Endothelial cell of umbilical vein (primary cell): ENCODE measurements at places on chromosomes 11 and 22. TPM values are rescaled to one million over a fixed set of nuclear protein-coding genes. Genes with fewer than 3 reads are reported as not detected.

- DNase-seq: no peak
These were observed 252.7 kb upstream of the PITPNB start for GRCh38 chr22:28171712-28172111.

- no peak for DNase-seq
These were observed 82.9 kb upstream of the SEZ6L start for GRCh38 chr22:26086359-26086758.

DNA sequence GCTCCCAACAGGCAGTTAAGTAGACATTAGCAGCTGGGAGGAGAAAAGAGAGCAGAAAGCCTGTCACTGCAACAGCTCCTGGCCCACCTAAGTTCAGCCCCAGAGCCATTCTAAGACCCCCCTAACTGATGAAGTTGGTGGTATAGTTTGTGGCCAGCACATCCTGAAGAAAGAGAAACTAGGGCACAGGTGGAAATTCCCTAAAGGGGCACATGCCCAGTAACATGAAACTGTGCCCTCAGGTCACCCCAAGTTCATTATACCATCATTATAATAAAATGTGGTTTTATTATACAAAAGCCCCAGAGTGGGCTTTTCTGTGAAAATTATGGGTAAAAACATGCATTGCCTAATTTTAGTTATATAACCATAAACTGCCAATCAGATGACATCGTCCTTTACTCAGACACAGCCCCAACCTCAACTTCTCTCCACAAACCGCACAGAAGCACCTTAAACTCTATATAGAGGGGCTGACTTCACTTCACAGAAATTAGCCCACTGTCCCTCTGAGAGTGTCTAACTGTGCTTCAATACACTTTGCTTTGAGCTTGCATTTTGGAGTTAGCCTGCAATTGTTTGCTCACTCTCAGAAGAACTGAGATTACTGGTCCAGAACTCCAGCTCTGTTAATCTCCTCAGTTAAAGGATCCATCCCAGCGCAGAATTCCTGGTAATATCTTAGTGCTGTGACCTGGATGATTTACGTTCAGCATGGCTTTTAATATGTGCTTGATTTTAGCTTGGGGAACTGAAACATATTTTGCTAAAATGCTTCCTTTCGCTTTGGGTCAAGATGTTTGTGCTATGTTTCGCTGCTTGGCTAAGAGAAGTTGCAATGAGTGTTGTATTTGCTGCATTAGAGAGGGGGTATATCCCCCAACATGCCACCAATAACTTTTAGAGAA, 1.8 kb upstream of the APOL3 start:
- DNase-seq: no peak

GRCh38 chr11:6655020-6655789, 404 bp downstream of the DCHS1 start:
- DNase-seq: peak; percentile 33

GRCh38 chr22:43256976-43257545, 70.1 kb upstream of the TTLL12 start:
- no peak for DNase-seq

GRCh38 chr11:120648771-120649170, 137.2 kb downstream of the GRIK4 start:
- DNase-seq: no peak

- DNase-seq: peak; percentile 7
These were observed 11.4 kb downstream of the TUBA8 start for GRCh38 chr22:18121954-18122554.

DNA sequence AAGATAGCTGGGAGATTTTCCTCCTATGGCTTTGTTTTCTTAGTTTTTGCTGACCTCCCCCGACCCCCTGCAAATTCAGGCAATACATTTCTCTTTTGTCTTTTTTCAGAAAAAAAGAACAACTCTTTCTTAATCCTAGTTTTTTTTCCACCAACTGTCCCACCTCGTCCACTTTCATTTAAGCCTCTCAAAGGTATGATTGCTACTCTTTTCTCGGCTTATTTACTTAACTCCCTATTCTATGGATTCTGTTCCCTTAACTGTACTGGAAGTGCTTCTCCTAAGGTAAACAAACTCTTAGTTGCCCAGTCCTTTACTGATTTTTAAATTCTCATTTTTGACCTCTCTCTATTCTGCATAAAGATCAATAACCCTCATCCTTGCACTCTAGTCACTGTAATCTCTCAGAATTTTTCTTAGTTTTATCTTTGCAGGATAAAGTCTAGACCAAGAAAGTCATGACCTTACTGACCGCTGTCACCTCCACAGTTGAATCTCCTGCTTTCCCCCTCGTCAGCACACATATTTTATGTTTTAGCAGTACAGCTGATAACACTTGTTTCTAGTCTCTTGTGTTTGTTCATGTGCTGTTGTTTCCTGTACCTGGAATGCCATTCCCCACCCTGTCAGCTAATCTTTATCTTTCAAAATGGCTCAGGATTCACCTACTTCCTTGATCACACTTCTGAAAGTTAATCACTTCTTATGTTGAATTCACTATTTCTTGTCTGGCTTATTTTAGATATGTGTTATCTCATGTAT, 14.9 kb downstream of the TBCEL start:
- no peak for DNase-seq

DNA sequence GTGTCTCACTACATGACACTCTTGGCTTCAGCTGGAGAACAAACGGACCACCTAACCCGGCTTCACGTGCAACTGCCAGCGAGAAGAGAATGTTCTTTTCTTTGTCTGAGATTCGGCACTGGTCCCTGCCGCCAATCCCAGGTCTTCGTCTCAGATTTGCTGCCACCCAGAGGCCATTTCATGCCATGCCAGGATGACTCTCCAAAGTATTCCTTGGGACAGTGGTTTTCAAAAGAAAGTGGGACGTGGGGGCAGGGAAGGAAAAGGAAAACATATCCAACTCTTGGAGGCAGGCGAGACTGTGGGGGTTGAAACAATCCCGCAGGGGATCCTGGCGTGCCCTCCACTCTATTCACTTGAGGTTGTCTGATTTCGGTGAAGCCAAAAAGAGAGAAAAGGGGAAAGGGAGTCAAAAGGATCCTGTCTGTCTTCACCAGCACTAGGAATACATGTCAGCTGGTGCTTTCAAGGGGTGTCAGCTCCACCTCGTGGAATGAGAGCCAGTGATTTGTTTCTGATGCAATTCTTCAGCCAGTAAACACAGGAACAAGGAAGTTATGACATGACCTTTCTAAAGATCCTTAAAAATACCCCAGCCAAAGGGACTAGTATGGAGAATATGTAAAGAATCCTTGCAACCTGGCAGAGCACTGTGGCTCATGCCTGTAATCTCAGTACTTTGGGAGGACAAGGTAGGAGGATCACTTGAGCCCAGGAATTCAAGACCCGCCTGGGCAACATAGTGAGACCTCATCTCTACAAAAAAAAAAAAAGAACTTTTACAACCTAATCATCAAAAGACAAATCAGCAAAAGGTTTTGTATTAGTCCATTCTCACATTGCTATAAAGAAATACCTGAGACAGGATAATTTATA, 41.0 kb upstream of the APLNR start:
- DNase-seq: peak; percentile 92

GRCh38 chr11:119336744-119337469, 2.6 kb downstream of the RNF26 start:
- DNase-seq: no peak

DNA sequence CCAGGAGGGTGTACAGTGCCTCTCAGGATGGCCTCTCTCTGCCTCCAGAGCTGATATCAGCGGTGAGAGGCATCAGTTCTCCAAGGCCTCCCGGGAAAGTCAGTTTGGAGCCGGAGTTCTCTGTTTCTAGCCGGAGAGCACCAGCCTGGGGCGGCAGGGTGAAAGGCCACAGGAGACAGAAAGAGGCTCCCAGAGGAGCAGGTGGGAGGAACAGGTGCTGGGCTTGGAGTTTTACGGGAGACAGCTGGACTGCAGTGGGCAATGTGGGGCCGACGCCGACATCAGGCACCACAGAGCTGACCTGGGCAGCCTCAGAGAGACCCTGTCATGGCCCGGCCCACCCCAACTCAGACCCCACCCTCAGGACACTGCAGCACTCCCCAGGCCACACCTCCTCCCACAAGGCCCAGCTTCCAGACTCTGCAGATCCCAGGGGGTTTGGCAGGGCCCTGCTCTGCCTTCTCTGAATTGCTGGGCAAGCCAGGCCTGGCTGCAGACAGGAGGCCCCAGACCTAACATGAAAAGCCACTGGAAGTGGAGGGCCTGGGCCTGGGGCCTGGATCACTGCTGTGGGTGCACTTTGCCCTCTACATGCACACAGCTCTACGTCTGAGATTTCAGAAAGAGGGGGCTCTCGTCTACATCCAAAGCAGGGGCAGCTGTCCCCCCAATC, 885.6 kb downstream of the BRD1 start:
- DNase-seq: no peak

DNA sequence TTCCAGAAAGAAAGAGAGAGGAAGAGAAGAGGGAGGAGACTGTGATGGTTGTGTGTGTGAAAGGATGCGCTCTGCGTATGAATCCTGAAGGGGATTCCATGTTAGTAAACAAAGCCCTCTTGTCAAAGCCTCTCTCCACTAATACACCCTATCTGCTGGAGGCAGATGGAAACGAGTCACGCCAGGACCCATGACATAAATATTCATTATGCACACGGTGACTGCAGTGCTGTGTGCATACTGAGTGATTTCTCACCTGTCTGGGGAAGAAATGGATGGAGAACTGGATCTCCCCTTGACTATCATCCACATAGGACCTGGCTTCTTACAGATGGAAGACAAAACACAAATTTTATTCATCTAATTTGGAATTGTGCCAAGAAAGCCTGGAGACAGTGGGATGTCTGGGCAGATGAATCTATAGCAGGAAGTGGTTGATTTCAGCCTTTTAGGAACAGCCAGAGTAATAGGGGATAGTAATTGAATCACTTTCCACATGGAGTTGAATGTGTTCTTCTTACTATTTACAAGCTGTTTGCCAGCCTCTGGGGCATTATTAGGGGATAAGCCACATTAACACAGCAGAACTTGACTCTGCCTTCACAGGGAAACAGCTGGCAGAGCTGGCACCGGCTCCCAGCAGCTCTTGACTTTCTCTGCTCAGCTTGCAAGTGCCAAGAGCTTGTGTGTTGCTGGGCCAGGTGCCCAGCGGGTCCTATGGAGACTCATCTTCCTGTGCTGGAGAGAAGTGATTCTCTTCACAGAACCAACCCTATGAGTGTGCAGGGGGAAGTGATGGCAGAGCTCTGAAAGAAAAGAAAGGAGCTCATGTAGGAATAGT, 9.0 kb downstream of the MTNR1B start:
- no peak for DNase-seq

- peak; percentile 77 for DNase-seq
These were observed at the start of gene TP53I11 for GRCh38 chr11:44950625-44951476. Gene TP53I11, minus strand, starts transcription at chr11:44950883. Its CDS starts 12,548 bp downstream, at chr11:44938335.

DNA sequence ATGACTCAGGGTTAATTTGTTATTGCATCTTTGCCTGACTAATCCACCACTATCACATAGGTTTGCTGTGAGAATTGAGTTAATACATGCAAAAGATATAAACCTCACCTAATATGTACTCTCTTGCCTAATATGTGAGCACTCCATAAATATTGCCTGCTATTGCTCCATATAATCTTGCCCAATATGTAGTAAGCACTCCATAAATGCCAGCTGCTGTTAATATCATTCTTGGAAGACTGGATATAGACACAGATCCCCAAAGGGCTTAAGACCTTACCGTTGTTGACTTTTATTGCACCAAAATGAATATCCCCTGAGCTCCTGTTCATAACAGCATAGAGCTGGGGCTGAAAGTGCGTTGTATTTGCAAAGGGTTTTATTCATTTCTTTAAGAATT, 27.0 kb upstream of the LRRC55 start:
- DNase-seq: no peak

GRCh38 chr11:122598971-122599370, 56.6 kb upstream of the UBASH3B start:
- no peak for DNase-seq

DNA sequence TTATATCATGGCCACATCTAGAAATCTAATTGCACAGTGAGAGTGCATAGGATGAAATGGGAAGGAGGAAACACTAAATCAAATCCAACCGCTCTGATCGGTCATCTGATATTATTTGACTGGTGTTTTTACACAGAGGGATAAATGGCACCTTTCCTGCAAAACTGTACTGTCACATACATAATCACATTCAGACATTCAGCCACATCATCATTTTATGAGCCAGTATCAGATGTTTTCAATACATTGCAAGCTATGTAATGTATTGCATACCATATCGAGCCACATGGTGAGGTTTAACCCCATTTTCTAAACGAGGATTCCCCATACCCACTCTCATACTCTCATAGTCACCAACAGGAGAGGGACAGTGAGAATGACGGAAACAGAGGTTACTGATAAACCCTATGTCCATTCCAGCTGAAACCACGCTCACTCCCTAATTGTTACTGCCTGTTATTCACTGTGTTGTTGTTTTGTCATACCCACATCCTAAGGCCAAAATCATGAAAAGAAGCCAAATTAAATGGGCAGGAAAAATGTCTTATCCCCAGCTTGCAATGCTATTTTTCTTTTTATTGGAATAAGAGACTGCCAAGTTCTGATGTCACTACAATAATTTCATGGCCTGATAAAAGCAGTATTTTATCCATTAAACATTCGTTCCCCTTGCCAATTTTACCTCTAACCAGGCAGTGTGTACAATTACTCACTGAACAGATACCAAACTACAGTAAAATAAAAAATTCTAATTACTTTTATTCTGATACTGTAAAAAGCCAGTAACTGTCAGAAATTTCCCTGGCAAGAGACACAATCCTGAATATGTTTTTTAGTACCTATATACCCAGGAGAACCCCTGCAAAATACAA, 9.0 kb downstream of the CDON start:
- no peak for DNase-seq

DNA sequence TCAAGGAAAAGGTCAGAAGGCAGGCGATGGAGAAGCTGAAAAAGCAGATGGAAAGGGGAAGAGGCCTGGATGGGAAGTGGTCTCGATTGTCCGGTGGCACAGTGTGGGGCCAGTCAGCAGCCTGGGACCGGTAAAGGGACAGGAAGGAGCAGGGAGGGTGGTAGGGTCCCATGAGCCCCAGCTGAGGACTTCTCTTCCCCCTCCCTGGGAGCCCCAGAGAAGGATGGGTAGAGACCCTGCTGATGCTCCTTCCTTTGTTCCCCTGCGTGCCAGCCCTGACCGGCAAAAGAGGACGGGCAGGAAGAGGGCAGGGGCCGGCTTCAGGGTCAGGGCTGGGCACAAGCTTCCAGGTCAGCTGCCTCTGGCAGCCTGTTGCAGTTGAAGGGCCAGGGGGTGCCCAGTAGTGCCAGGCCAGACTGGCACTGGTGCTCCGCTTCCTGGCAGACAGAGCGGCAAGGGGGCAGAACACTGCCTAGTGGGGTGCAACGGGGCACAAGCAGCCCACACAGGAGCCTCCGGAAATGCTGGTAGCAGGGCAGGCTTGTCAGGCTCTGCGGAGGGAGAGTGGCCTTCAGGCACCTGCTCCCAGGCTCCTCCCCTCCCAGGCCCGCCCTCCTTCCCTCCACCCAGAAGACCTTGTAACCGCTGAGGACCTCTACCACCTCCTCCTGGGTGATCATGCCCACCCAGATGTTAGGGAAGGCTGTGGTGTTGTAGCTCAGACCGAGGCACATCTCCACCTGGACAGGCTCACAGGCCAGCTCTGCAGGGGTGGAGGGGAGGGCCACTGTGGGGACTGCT, 739 bp upstream of the C1QTNF5 start:
- DNase-seq: no peak

Gene TP53AIP1
- not detected in 2 replicates for total RNA-seq

Gene GAB4
- not detected in 2 replicates for total RNA-seq

Gene MAJIN
- total RNA-seq: not detected in 2 replicates

Gene VEGFB
- 89.6 and 98.1 TPM in 2 replicates for total RNA-seq

Gene PGAP2
- 18.3 and 18.5 TPM in 2 replicates for total RNA-seq

Gene SLC25A17
- 24.9 and 25.8 TPM in 2 replicates for total RNA-seq

Gene FAM227A
- total RNA-seq: 1.4 and 1.9 TPM in 2 replicates

Gene SPTY2D1
- total RNA-seq: 13.7 and 18.7 TPM in 2 replicates

Gene MYBPC3
- total RNA-seq: not detected in 2 replicates

Gene FAM180B
- total RNA-seq: not detected in 2 replicates
